ENCODE measurements at places on chromosomes 12 and 14. TPM values are rescaled to one million over a fixed set of nuclear protein-coding genes. Genes with fewer than 3 reads are reported as not detected.

REP15 gene
- total RNA-seq: 2.1 TPM

KSR2 gene
- under 0.01 TPM for total RNA-seq

DCN gene
- 87.6 TPM for total RNA-seq

ST8SIA1 gene
- 0.17 TPM for total RNA-seq

CMKLR1 gene
- total RNA-seq: 13.7 TPM

SERPINA12 gene
- not detected for total RNA-seq

COX8C gene
- total RNA-seq: not detected

STON2 gene
- 11.9 TPM for total RNA-seq

IGF1 gene
- total RNA-seq: 0.61 TPM

MYH6 gene
- total RNA-seq: 0.05 TPM

CLECL1 gene
- total RNA-seq: 0.17 TPM

OGFOD2 gene
- total RNA-seq: 9.2 TPM

MYO1A gene
- total RNA-seq: 0.08 TPM

STAC3 gene
- total RNA-seq: 1.1 TPM

TOMM20L gene
- not detected for total RNA-seq

SMIM41 gene
- total RNA-seq: not detected

PMCH gene
- total RNA-seq: not detected

POTEM gene
- total RNA-seq: not detected

LETMD1 gene
- total RNA-seq: 41.0 TPM

SRP54 gene
- total RNA-seq: 113 TPM

SPIC gene
- 2.3 TPM for total RNA-seq

NUBPL gene
- total RNA-seq: 7.4 TPM

PRR4 gene
- 3.5 TPM for total RNA-seq

BEST3 gene
- total RNA-seq: 0.89 TPM

ANO2 gene
- 0.25 TPM for total RNA-seq

TAS2R50 gene
- total RNA-seq: 0.89 TPM

MAPK1IP1L gene
- total RNA-seq: 11.8 TPM

RARG gene
- 2.7 TPM for total RNA-seq

GLT1D1 gene
- 17.7 TPM for total RNA-seq

CLEC2D gene
- 3.1 TPM for total RNA-seq

PRB2 gene
- total RNA-seq: not detected

RFLNA gene
- total RNA-seq: 0.05 TPM

SLC8A3 gene
- 0.56 TPM for total RNA-seq

ADAMTS20 gene
- 0.05 TPM for total RNA-seq

CELA1 gene
- total RNA-seq: not detected

PRIMA1 gene
- not detected for total RNA-seq

CCDC197 gene
- total RNA-seq: not detected

TNS2 gene
- total RNA-seq: 94.0 TPM

C1QL4 gene
- not detected for total RNA-seq

CLEC1A gene
- total RNA-seq: 2.1 TPM

ISCU gene
- 75.6 TPM for total RNA-seq

SERPINA9 gene
- total RNA-seq: not detected

YEATS4 gene
- 20.3 TPM for total RNA-seq

GPR65 gene
- 4.5 TPM for total RNA-seq

POTEG gene
- total RNA-seq: not detected

GALNT16 gene
- total RNA-seq: 0.28 TPM

PAN2 gene
- 92.4 TPM for total RNA-seq

RNF212B gene
- total RNA-seq: 0.17 TPM

TSPAN19 gene
- total RNA-seq: not detected

LAG3 gene
- 0.42 TPM for total RNA-seq

CD163L1 gene
- total RNA-seq: 1.3 TPM

GPX2 gene
- 38.6 TPM for total RNA-seq

TUBA1A gene
- total RNA-seq: 14.8 TPM

APOF gene
- 11.9 TPM for total RNA-seq

STAT6 gene
- 27.4 TPM for total RNA-seq
